Muscle of leg (tissue), 16 donors: ENCODE measurements at places on chromosomes 6 and 20.

- no peak for DNase-seq
Measured at GRCh38 chr6:11987386-11987785, 24.7 kb upstream of the HIVEP1 start.

- DNase-seq: no peak
Measured at GRCh38 chr6:39404312-39404711, 81.8 kb upstream of the KCNK16 start.

DNA sequence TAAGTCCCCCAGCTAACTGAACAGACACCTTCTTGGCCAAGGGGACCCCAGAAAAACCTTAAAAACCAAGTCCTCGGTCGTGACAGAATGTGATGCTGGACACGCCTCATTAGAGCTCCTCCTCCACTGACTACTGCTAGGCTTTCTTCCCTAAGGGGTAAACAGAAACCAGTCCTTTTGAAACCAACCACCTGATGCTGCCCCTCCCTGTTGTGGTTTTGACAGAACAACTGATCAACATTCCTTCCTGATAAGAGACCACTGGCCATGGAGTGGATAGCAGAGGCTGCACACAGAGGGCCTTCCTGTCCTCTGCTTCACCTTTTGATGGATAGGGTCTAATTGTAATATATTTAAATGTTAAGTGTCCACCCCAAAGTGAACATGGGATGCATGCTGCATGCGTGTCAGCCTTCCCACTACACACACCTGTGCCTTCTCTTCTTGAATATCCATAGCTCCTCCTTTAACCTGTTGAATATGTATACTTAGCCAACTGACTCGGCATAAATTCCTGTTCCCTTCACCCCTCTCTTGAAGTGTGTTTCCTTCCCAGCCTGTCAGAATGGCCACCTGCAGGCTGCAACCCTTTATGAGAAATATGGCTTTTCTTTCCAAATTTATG is 27.9 kb upstream of the SLC2A12 start:
- no peak for DNase-seq

DNA sequence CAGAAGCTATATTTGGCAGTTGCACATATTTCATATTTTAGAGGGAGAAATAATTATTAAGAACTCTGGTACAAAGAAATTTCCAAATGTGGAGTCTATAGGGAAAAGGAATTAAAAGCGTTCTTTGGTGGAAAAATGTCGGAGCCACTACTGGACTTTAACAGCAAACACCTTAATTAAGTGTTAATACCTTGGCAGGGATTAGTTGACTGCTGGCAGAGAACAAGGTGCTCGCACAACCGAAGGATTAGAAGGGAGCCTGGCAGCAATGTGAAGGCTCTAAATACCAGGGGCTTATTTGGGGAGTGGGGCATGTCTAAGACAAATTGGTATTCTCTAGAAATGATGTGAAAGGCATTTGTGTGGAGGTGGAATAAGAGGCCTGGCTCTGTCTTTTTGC is 98.9 kb downstream of the PAK5 start:
- DNase-seq: no peak

GRCh38 chr6:1494671-1495070 is 105.3 kb downstream of the FOXF2 start:
- DNase-seq: no peak

DNA sequence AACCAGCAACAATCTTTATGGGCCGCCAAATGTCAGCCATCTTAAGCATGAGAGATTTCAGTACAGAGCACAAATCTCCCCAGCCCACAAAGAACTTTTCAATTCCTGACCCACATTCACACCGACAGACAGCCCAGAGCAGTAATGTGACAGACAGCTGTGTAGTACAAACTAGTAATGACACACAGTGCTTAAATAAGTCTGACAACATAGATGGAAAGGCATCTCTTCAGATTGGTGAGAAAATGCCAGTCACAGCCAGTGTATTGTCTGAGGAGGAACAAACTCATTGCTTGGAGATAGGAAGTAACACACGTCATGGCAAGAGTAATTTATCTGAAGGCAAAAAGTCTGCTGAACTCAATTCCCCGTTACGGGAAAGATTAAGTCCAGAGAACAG is 36.0 kb downstream of the KIZ start:
- DNase-seq: no peak

- DNase-seq: peak; percentile 96
Measured at GRCh38 chr20:43096126-43096930, 93.4 kb downstream of the PTPRT start.

GRCh38 chr20:17796091-17796563 is 96.4 kb downstream of the BANF2 start:
- peak; percentile 81 for DNase-seq

GRCh38 chr6:135811644-135812526 is 39.6 kb upstream of the PDE7B start:
- peak; percentile 66 for DNase-seq

DNA sequence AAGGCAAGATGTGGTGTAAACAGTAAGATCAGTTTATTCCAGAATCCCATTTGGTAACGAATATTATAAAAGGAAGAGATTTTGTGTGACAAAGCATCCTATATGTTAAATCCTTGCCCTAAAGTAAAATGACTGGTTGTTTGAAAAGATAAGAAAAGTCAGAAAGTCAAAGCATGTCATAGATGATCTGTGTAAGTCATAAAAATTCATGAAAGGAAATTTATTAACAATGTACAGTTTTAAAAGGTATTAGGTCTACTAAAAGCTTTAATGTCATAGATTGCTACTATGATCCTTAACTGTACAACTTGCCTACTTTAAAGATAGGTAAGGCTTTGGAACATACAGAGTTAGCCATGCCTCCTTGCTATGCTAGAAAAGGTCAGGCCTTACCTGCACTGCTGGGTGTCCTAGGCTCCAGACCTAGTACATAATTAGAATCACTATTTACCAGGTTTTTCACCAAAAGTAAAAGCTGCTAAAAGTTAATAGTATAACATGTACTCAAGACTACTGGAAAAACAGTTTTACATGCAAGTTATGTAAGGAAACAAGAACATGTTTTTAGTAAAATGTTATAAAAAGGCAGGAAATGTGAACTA is 1090.1 kb upstream of the ADGRB3 start:
- DNase-seq: no peak

- DNase-seq: peak; percentile 78
Measured at GRCh38 chr6:105844275-105844883, 241.8 kb upstream of the PRDM1 start.

DNA sequence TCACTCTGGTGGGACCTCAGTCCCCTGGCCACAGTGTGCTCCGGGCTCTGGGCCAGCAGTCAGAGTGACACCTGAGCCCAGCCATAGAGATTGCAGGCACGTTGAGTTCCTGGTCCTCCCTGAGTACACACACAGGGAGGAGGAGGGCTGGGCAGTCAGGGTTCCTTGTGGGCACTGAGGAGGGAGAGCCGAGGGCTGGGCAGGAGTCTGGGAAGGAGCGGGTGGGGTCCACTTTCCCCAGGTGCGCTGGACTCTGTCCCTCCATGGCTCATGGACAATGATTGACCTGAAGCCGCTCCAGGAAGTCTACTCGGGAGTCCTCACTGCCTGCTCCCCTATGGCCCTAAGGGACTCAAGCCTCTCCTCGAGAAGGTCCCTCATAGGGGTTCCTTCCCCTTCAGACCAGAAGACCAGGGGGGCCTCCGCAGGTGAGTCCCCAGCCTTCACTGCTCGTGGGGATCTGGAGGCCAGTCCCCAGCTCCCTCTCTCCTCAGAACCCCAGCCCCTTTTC is 1.1 kb downstream of the SLC44A4 start:
- DNase-seq: no peak

- DNase-seq: no peak
Measured at GRCh38 chr6:11729076-11729475, 49.5 kb downstream of the ADTRP start.

- DNase-seq: no peak
Measured at GRCh38 chr20:45781391-45781931, 10.2 kb downstream of the WFDC3 start.

DNA sequence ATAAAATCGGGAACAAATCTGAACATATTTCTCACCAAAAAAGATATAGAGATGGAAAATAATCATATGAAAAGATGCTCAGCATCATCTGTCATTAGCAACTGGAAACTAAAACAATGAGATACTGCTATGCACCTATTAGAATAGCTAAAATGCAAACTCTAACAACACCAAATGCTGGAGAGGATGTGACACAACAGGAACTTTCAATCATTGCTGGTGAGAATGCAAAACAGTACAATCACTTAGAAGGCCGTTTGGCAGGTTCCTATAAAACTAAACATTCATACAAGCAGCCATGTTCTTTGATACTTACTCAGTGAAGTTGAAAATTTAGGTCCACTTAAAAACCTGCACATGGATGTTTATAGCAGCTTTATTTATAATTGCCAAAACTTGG is 67.0 kb downstream of the FAM50B start:
- no peak for DNase-seq

- peak; percentile 52 for DNase-seq
Measured at GRCh38 chr6:21079468-21080048, 514.0 kb upstream of the SOX4 start.
